ENCODE measurements at places on chromosomes 11 and 22.
A peak's percentile ranks its signal among the peaks of the same experiment; 100 is the strongest.

- no peak for DNase-seq
Observed at GRCh38 chr11:117045956-117046355, 52.3 kb downstream of the SIK3 start.

DNA sequence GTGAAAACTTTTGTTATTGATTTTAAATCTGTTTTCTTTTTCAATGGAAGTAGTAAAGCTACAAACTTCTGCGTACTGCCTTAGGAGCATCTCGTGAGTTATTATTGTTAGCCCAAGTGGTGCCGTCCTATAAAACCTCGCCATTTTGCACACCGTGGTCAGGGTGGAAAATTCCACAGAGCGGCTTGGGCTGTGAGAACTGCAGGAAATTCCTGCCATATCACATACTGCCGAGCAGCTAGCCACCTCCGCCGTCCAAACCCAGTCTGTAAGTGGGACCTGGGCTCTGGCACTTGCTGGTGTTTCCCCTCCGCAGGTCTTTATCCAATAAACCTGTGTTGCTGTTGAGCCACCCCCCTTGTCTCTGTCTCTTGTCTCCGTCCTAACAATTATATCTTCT lies 88.0 kb upstream of the POU2AF2 start:
- no peak for DNase-seq

DNA sequence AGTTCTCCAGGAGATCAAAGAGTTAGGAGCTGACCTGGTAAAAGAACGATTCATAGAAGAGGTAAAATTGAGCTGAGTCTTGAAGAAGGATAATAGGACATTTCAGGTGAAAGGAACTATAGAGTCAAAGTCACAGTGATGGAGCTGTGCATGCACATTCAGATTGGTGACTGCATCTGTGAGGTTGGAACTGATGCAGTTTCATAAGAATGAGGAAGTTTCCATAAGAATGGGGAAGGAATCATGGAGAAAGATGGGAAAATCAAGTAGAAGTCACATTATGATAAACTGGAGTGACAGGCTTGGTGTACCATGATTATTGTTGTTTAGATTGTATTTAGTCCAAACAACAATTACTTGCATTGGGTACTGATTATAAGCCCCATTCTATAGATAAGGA lies 232.2 kb downstream of the FAM76B start:
- no peak for DNase-seq

GRCh38 chr11:118276422-118276821 lies 12.3 kb upstream of the MPZL2 start:
- DNase-seq, result no peak

DNA sequence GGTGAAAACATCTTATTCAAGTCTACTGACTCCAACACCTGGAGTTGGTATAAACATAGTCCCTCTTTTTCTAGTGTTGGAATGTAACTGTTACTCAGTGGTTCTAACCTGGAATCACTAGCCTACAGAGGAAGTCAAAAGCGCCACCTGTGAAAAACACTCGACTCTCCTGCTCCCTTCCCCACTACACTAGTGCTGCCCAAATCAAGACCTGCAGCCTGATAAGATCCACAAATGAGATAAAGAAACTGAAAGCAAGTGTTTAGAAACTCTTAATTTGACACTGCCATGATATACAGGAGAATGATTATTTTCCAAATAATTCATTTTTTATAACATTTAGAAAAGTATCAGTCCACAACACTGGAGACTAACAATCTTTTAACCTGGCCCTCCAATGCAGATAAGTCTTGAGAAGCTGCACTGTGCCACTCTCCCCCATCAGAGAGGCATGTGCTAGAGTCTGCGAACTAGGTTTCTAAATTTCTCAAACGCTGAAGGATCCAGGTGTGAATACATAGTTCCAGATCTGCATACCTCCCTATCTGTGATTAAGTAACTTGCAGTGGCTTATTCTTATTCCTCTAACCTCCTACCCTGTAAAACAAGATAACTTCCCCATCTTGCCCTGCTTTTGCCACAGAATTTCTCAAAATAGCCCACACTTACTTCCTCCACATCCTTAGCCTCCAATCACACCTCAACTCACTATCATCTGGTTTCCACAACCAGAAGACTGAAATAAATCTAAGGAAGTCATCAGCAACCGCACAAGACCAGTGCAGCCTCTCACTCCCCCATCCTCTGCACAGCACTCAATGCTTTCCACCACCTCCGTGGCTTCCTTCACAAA lies 88.1 kb downstream of the RRAS2 start:
- peak; percentile 47 for DNase-seq

- no peak for DNase-seq
Observed at GRCh38 chr11:27418356-27418755, 54.2 kb downstream of the LGR4 start.

DNA sequence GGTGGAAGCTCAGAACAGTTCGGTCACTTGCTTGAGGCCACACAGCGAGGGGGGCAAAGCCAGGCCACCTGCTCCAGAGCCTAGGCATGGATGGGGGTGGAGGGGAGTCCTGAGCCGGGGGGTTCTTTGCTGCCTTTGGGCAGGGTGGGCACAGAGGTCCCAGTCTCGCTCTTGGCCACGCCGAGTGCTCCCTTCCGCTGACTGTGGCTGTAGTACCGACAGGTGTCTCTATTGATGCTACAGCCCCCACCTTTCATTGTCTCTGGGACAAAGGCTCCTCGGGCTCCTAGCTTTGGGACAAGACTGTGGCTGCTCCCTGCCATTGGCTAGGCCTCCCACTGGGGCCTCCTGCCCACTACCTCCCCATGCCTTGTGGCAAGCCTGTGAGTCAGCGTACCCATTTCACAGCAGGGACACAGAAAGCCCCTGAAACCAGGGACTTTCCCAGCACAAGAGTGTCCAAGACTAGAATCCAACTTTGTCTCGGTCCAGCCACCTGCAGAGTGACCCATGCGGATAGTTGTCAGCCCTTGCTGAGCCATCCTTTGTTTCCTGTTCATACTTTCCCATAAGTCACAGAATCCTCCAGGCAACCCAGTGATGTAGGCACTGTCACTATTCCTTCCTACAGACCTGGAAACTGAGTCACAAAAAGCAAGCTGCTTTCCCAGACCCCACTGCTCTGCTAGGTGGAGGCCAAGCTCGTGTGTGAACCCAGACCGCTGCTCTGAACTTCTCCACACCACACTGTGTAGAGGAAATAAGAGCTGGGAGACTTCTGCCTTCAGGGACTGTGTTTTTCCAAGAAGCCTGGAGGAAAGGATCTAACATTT lies 17.2 kb downstream of the MYEOV start:
- no peak for DNase-seq

GRCh38 chr11:30772908-30773307 lies 186.8 kb upstream of the MPPED2 start:
- DNase-seq, result no peak

GRCh38 chr11:46102843-46103242 lies 18.4 kb downstream of the PHF21A start:
- no peak for DNase-seq

GRCh38 chr22:45200860-45201511 lies 37.3 kb downstream of the NUP50 start:
- no peak for DNase-seq

GRCh38 chr11:16001899-16002426 lies 354.4 kb downstream of the SOX6 start:
- DNase-seq, result no peak

GRCh38 chr11:45146072-45147016 lies at the start of gene PRDM11:
PRDM11 (plus strand) TSS chr11:45146639; CDS start chr11:45181767, 35,128 bp downstream.
- peak; percentile 56 for DNase-seq

DNA sequence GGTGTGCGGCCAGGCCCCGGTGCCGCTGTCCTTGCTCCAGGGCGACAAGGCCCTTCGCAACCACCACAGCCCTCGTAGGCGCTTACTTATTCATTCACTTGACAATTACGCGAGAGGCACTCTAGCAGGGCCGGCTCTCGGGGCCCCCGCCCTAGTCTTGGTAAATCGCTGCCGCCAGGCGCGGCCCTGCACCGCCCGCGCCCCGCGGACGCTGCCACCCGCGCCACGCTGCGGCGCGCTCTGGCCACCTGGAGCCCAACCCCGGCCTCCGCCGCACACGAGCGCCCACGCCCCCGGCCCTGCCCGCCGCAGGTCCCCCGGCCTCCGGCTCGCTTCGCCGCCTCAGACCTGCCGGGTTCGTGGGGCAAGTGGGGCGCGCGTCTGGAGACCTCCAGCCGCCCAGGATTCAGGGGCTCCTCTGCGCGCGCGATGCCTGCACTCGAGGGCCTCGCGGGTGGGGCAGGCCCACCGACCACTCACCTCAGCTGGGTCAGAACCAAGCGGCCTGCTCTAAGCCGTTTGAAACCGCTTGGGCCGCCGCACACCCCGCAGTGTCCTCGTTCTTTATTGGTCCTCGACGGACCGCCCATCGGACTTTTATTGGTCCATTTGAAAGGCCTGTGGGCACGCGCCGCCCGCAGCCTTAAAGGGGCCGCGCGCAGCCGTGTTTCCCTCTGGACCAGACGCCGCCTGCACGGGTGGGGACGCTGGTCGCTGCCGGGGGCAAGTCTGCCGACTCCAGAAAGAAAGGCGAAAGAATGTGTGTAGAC lies at the start of gene CKAP5:
Gene CKAP5 (minus strand): TSS at position 541 of the 770 bp plus-strand sequence. CDS start 25,049 bp downstream, outside the sequence.
- peak; percentile 87 for DNase-seq

All from natural killer cell (primary cell).